ENCODE measurements at places on chromosomes 7 and 10. TPM values are rescaled to one million over a fixed set of nuclear protein-coding genes. Genes with fewer than 3 reads are reported as not detected.

TRPV6 gene
- not detected for total RNA-seq

GPR26 gene
- not detected for total RNA-seq

TUBB8 gene
- total RNA-seq, result not detected

RBP3 gene
- total RNA-seq, result not detected

CACUL1 gene
- 20.8 TPM for total RNA-seq

FAM131B gene
- 1.4 TPM for total RNA-seq

SEMA3A gene
- total RNA-seq, result 88.9 TPM

PANK1 gene
- total RNA-seq, result 2.6 TPM

TWIST1 gene
- total RNA-seq, result not detected

NAT16 gene
- total RNA-seq, result not detected

GRM3 gene
- total RNA-seq, result not detected

ADCK2 gene
- 22.8 TPM for total RNA-seq

NPC1L1 gene
- not detected for total RNA-seq

SCART1 gene
- total RNA-seq, result 0.76 TPM

KIAA1549 gene
- total RNA-seq, result 1.9 TPM
